NCI-H187 (cell line): ENCODE measurements at places on chromosomes 3 and 15.

DNA sequence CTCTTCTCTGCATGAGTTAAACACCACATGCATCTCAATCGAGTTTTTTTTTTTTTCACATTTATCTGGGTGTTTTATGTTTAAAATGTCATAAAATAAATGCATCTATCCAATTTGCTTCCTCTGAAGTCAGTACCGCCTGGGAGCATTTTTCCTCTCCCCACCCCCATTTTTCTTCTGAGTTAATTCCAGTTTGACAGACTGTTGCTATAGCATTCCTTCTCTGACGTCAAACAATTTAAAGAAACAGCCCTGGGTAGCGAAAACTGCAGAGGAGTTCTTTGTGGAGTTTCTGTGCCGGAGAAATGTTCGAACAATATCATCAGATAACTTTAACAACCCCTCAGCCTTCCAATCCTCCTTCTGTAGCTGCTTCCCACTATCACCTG lies 900 bp upstream of the GNB4 start:
- no peak for DNase-seq

GRCh38 chr3:9803494-9803893 lies 6.6 kb upstream of the TTLL3 start:
- no peak for DNase-seq

DNA sequence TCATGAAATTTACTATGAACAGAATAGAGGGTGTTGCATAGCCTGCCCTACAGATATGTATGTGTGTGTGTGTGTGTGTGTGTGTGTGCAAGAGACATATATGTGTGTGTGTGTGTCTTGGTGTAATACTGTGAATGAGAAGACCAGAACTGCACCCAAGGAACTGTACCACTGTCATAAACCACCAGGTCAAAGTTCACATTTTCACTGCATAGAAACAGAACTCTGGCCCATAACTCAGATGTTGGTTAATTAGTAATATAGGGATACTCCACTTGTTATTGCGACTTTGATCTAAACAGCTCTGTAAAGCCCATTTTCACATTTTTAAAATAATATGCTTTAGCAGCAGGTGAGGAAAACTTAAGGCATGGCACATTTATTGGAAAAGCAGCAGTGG lies 111.8 kb downstream of the IGF2BP2 start:
- DNase-seq = no peak

DNA sequence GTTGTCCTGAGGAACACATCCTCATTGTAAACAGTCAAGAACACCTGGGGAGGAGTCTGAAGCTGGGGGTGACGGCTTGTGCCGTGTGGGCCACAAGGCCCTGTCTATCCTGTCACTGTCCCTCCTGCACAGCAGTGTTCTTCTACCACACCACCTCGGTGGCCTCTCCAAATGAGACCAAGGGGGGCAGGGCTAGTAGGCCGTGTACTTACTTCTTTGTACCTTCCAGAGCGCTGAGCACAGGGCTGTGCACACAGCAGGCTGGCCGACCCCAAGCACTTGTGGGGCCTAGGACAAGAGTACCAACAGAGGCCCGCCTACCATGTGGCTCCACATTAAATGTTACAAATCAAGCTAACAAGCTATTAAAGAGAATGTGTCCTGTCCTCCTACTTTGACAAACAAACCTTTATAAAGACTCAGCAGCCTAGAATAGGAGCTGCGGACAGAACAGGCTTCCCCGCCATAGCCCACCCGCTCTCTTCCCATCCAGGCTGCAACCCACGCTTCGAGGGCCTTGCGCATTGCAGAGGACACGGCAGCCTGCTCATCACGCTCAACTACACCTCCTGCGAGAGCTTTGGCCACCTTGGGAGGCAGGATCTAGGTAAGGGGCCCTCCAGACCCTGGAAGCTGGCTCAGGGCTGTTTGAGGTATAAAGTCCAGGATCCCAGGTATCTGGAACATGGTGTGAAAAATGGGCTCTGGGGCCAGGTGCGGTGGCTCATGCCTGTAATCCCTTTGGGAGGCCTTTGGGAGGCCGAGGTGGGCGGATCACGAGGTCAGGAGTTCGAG lies 30.5 kb downstream of the MELTF start:
- DNase-seq = no peak

GRCh38 chr3:196186651-196187573 lies 24.3 kb downstream of the ZDHHC19 start:
- DNase-seq = peak; percentile 56

DNA sequence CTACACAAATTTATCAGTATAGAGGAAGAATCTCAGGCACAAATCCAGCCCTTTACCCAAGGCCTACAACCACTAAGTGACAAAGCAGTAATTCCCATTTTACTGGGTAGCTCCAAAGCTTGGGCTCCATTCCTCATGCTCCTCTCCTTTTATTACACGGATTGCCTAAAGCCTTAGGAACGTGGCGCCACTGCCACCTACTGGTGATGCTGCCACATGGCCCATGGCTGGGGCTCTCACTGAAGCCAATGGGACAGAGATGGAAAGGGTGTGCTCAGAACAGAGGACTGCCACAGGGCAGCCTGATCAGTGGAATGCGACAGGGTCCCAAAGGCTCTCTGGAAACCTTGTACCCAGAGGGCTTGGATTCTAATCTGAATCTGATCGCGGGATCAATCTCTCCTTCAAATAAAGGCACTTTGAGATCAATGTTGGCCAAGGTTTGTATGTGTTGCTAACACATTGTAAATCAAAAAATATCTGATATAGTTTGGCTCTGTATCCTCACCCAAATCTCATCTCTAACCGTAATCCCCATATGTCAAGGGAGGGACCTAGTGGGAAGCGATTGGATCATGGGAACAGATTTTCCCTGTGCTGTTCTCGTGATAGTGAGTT lies 33.5 kb upstream of the LYZL4 start:
- DNase-seq = peak; percentile 65

- no peak for DNase-seq
These were observed 120.2 kb upstream of the LIPC start for GRCh38 chr15:58311556-58311955.

DNA sequence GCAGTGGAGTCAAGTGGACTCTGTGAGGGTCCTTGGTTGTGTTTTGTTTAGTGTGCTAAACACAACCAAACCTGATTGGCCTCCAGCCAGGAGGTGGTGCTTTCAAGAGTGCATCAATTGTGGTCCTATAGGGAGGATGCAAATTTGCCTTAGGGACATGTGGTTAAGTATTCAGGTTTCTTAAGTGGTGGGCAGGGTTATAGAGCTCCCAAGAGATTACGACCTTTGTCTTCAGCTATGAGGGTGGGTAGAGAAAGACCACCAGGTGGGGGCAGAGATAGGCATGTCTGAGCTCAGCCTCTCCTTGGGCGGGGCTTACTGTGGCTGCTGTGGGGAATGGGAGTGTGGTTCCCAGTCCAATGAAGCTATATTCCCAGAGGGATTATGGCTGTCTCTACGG lies 186.6 kb downstream of the SQOR start:
- DNase-seq = no peak

DNA sequence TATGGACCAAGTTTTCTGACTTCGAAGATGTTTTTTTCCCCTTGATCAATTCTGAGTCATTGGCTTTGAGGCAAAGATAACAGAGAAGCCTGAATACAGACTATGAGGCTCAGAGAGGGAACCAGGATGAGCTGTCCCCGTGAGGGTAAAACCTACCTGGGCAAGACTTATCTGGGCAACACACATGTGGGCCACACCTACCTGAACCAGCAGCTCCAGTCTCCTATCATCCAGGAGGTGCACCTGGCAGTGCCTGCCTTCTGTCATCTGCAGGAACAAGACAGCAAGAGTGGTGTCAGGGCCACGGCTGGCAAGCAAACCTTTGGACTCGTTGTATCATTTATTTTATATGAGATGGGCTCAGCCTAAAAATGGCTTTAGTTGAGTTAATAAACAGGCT lies 72.6 kb downstream of the FRMD4B start:
- DNase-seq = no peak

DNA sequence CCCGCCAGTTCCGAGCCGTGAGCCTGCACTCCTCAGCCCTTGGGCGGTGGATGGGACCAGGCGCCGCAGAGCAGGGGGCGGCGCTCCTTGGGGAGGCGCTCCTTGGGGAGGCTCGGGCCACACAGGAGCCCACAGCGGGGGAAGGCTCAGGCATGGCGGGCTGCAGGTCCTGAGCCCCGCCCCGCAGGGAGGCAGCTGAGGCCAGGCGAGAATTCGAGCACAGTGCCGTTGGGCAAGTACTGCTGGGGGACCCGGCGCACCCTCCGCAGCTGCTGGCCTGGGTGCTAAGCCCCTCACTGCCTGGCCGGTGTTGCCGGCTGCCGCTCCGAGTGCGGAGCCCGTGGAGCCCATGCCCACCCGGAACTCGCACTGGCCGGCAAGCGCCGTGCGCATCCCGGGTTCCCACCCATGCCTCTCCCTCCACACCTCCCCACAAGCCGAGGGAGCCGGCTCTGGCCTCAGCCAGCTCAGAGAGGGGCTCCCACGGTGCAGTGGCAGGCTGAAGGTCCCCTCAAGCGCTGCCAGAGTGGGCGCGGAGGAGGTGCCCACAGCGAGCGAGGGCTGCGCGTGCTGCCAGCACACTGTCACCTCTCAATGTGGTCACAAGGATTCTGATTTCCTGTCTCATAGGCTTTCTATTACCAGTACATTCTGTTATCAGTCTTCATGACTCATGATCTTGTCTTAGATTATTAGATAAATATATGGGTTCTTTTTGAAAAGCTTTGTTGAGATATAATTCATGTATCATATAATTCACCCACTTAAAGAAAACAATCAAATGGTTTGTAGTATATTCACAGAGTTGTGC lies 44.0 kb upstream of the LRIG1 start:
- DNase-seq = no peak

GRCh38 chr15:47955021-47955420 lies 165.8 kb upstream of the SLC24A5 start:
- no peak for DNase-seq

DNA sequence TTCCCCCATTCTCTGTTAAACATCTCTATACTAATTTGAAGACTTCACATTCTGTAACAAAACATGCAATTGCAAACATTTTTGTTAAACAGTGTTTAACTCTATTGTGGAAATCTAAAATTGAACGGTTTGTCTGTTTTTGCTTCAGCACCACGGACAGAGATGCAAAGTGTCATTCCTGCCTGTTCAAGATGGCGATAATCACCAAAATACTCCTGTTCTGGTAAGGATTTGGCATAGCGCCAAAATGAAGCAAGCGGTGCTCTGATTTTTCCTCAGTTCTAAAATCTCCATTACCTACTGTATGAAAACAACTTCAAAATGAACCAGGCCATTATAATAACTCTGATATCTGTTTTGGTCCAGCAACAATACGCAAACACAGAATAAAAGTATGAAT lies 129.7 kb upstream of the TUSC7 start:
- DNase-seq = no peak

- DNase-seq = no peak
These were observed 83.6 kb downstream of the LRTM1 start for GRCh38 chr3:54844211-54844610.

GRCh38 chr15:74394090-74394846 lies 26.8 kb upstream of the CYP11A1 start:
- no peak for DNase-seq

- no peak for DNase-seq
These were observed 21.7 kb downstream of the AQP9 start for GRCh38 chr15:58159827-58160386.

DNA sequence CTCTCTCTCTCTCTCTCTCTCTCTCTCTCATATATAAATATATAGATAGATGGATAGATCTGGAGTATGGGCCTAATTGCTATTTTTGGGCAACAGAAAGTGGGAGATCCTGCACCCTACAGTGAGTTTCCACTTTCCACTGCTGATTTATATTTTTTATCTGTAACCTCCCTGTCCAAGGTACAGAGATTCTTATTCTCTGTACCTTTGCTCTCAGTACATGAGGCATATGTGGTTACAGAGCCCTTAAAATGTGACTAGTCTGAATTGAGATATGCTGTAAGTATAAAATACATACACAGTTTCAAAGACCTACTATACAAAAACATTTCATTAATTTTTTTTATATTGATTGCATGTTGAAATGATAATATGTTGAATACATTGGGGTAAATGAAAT lies 51.1 kb upstream of the FOXP1 start:
- DNase-seq = no peak

DNA sequence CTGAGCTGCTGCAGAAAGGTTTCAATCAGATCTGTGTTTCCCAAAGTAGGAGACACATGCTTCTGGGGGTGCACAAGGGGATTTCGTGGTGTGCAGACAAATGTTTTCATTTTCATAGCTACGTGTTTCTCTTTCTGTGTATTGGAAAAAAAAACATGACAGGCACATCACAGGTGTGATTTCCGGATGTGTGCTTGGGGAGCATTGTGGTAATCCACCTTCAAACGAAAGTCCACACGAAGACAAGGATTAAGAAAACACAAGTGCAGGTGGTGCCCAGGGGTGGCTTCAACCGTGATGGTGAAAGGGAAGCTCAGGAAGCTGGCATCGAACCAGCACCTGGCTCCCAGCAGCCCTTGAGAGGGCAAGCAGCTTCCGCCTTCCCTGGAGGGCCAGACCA lies 164.6 kb upstream of the LINGO1 start:
- DNase-seq = no peak

DNA sequence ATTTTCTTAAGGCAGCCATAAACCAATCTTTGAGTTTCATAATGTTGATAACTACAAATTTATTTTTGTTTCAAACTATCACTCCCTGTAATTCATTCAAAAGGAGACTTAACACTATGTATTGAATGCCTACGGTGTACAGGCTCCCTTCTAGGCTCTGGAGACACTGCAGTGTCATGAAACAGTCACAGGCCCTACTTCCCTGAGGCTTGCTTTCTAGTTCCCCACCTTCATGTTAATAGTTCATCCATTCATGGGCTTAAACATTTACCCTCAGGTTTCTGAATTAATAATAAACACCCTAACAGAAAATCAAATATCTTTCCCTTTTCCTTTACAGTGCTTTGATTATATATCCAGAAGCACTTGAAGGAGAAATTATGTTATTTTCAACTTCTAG lies 168.7 kb downstream of the CHL1 start:
- DNase-seq = no peak

DNA sequence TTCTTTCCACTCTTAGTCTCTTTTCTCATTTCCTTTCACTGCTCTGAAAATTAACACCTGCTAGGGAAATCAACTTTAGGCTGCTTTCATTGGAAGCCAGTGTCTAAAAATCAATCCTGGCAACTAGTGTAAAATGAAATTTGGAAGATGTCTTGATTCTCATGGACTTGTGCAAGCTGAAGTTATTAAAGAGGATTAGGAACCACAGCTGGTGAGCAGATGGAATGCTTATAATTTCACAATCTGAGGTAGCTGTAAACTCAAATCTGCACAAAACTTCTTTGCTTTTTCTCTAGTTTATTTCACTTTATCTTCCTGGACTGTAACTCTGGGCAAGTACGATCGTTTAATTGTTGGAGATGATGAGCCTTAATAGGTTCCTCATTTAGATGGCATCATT lies 175.6 kb downstream of the GHSR start:
- DNase-seq = no peak

DNA sequence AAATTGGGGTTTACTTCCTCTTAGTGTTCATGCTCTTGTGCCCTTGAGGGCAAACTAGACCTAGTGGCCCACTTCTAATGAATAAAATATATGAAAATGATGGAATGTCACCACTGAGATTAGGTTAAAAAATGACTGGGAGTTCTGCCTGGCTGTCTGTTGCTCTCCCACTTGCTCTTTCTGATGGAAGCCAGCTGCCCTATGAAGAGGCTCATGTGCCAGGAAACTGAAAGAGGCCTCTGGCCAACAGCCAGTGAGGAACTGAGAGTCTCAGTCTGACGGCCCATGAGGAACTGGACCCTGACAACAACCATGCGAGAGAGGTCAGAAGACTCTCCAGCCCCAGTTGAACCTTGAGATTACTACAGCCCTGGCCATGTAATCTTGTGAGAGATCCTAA lies 107.1 kb upstream of the FHIT start:
- DNase-seq = no peak

- no peak for DNase-seq
These were observed 84.0 kb upstream of the CACNA2D3 start for GRCh38 chr3:54038391-54038790.
